Activated CD4-positive, alpha-beta T cell treated with anti-CD3 and anti-CD28 coated beads, Interleukin-2, amount 50 U/mL, for 1 hour (primary cell): ENCODE measurements at places on chromosomes 7 and 10.

- DNase-seq = no peak
These were observed 252.5 kb downstream of the TNS3 start for GRCh38 chr7:47329320-47329926.

DNA sequence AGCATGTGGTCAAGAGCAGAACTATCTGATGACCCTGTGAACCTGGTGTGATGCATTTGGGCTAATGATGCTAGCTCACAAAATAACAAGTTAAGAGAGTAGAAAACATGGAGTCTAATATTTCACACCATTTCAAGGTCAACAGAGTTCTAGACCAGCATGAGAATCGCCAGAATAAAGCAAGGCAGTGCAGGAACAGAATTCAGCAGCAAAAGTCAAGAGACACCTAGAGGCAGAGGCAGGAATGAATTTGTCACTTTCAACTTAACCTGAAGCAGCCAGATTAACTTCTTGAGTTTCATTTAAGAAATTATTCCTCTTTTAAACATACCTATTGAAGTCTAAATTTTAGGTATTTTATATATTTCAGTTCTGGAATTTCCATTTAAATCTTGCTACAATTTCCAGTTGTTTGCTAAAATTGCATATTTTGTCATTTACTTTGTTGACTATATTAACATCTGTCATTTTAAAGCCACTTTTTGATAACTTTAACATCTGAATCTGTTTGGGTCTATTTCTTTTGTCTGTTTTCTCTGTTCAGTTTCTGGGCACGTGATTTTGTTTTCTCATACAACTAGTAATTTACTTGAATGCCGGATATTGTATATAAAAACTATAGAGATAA is 44.2 kb upstream of the PRSS58 start:
- no peak for DNase-seq

DNA sequence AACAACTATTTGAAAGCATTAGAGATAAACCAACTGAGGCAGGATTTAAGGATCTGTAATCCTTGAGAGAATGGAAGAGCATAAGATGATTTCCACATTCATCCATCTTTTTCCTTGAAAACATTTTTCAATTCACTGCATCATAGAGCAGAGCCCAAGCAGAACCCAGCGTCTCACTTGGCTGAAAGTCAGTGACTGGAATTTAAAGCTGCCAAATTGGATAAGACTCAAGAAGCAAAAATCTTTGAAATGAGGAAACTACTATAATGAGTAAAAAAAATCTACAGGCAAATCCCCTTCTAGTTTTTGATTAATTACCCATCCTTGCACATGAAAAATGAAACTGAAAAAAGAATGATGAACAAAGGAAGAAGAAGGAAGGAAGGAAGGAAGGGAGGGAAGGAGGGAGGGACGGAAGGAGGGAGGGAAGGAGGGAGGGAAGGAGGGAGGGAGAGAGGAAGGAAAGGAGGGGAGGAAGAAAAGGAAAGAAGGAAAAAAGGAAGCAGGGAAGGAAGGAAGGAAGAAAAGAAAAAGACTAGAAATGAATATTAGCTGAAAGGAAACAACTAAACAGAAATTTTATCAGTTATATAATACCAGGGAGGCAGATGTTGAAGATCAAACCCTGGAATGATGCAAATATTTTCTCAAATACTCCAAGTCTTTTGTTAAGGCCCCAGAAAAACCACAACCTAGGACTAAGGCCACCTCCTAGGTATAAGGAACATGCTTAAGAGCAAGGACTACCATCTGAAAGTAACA is 336.3 kb upstream of the MAGI2 start:
- DNase-seq = no peak

GRCh38 chr10:8817299-8817698 is 762.8 kb downstream of the GATA3 start:
- DNase-seq = no peak

DNA sequence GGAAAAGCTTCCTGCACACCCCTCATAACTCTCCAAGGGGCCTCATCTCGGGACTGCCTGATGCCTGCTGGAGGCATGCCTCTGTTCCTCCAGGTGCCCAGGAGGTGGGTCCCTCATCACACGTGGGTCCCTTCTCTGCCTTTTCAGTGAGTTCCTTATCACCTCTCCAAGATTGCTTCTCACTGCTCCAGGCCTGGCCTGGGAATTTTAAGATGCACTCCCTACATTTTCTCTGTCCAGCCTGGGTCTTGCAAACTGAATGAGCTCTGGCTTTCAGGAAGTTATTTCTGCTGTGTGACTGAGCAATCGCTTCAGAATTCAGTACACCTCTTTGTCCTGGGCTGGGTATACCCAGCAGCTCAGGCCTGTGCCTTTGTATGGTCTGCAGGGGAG is 43.8 kb downstream of the LRRC18 start:
- no peak for DNase-seq

DNA sequence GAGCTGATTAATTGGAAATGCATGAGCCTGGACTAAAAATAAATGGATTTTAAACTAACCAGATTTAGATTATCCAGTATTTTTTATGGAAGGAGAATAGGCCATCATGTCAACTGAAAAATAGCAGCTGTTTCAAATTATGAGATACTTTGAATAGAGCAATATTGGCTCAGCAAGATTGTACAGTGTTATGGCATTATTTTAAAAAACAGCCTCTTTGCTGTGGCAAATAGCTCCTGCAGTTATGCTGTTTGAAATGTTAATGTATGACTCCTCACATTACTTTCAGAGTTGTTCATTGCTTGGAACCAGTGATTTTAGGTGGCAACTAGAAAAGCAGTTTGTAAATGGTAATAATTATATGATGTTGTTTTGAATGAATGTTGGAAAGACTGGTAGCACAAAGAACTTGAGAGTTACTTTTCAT is 244.5 kb downstream of the KIAA1217 start:
- no peak for DNase-seq

- DNase-seq = no peak
These were observed 8.1 kb downstream of the SGMS1 start for GRCh38 chr10:50615658-50616057.

- no peak for DNase-seq
These were observed 123.5 kb upstream of the AGR3 start for GRCh38 chr7:17005271-17005670.
